ENCODE measurements at places on chromosomes 3 and 15.

DNA sequence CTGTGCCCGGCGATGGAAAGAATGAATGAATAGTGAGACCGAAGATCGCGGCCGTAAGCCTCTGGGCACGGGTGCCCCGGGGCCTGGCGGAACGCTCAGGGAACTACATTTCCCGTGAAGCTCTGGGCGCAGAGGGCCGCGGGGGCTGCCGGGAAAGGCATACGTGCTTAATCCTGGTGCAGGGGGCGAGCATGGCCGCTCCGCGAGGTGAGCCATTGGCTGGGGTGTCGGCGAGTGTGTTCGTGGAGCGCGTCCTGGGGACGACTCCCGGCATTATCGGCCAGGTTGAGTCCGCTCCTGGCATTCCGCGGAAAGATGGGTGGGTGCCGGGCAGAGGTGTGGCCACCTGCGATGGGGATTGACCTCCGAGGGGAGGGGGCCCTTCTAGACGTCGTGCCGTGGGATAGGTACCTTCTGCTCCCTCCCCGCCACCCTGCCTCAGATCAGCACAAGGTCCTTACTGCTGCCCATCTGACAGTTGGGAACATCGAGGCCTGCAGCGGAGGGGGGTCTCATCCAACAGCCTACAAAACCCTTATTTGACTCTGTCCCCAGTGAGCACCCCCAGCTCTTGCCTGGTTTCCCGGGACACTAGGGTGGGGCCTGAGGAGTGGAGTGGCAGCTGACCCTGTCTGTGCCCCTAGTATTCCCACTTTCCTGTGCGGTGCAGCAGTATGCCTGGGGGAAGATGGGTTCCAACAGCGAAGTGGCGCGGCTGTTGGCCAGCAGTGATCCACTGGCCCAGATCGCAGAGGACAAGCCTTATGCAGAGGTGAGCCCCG lies at the start of gene MPI:
Gene MPI, plus strand, starts transcription at position 160 of the 782 bp plus-strand sequence. Its CDS starts 32 bp downstream, at position 192.
- peak; percentile 85 for DNase-seq

DNA sequence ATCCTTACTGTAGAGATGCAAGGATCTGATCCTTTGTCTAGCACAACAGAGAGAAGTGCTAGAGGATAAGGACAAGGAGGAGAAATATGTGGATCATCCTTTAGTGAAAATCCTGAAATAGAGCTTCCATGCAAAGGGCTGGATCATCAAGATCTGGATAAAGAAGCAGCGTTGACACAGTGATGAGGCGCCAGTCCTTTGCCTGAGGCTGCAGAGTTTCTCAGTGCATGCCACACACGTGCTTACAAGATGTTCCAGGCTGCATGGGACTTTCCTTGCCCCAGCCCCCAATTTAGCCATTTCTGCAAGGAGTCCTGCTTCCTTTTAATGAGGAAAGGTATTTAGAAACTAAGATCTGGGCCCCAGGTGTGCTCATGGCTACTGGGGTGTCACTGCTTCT lies 7.2 kb upstream of the ABTB1 start:
- DNase-seq = no peak

GRCh38 chr15:26771578-26772153 lies 1.2 kb downstream of the GABRB3 start:
- DNase-seq = no peak

DNA sequence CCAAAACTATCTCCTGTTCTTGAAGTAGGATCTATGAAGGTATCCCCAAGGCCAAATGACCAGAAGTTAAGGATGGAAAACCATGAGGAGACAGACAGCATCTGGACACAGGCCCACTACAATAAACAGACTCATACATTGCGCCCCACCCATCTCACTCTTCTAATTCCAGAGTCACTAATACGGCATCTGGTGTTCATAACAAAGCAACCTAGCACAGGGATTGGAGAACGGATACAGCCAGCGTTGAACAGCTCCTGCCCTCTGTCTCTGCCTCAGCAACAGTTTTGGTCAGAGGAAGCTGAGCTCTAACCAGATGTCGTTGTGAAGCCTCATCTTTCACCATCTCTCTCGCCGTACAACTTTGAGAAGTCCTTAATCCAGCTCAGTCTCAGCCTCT lies 44.5 kb upstream of the CCDC80 start:
- no peak for DNase-seq

GRCh38 chr3:52322466-52322865 lies 6.3 kb downstream of the DNAH1 start:
- no peak for DNase-seq

Measured in left lobe of liver (tissue), 2 donors.